ENCODE measurements at places on chromosomes 4 and X. TPM values are rescaled to one million over a fixed set of nuclear protein-coding genes. Genes with fewer than 3 reads are reported as not detected.

DNA sequence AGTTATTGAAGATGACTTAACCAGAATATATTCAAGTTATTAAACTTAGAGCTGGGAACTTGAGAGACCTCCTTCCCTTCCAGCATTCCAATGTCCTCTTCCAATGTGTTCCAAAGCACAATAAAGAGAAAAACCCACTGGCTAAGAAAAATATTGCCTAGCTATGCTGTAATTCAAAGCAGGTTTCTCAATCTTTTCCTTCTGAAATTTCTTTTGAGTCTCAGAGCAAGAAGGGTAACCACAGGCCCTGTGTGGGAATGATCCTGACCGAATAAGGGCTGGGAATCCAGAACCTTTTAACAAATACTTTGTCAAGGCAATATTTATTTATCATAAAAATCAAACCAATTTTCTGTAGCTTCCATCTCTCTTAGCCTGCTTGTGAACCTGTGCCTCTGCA is 150.7 kb upstream of the SFRP2 start:
- H3K4me1 ChIP-seq: no peaks in the 10 kb centered on the region
- H3K4me3 ChIP-seq: no peak overlapping the region
- no peak for DNase-seq
- H3K27me3 ChIP-seq: no peaks in the 10 kb centered on the region
- no peaks in the 10 kb centered on the region for H3K36me3 ChIP-seq

GRCh38 chr4:56627985-56628384 is 53.1 kb downstream of the HOPX start:
- H3K27me3 ChIP-seq: no peaks in the 10 kb centered on the region
- H3K4me3 ChIP-seq: no peak overlapping the region
- no peaks in the 10 kb centered on the region for H3K36me3 ChIP-seq
- no peaks in the 10 kb centered on the region for H3K4me1 ChIP-seq
- no peak overlapping the region for H3K27ac ChIP-seq

DNA sequence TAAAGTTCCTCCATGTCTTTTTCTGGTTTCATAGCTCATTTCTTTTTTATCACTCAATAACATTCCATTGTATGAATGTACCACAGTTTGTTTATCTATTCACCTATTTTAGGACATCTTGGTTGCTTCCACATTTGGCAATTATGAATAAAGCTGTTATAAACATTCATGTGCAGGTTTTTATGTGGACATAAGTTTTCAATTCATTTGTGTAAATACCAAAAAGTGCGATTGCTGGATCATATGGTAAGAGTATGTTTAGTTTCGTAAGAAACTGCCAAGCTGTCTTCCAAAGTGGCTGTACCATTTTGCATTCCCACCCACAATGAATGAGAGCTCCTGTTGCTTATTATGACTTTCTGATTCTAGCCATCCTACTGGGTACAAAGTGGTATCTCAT is 36.3 kb upstream of the ZFX start:
- H3K4me1 ChIP-seq: no peaks in the 10 kb centered on the region
- DNase-seq: no peak
- H3K27ac ChIP-seq: no peak overlapping the region
- no peak overlapping the region for H3K4me3 ChIP-seq
- no peaks in the 10 kb centered on the region for H3K36me3 ChIP-seq
- no peaks in the 10 kb centered on the region for H3K27me3 ChIP-seq

GRCh38 chr4:112735474-112735951 is 98.6 kb downstream of the LARP7 start:
- no peak overlapping the region for H3K27ac ChIP-seq
- no peak overlapping the region for H3K4me3 ChIP-seq
- H3K36me3 ChIP-seq: no peaks in the 10 kb centered on the region
- H3K4me1 ChIP-seq: no peaks in the 10 kb centered on the region
- no peak for DNase-seq
- H3K27me3 ChIP-seq: no peaks in the 10 kb centered on the region

KLHL34 gene
- not detected for total RNA-seq

NAP1L2 gene
- 5.9 TPM for total RNA-seq

EXOC1L gene
- total RNA-seq: not detected

DNA sequence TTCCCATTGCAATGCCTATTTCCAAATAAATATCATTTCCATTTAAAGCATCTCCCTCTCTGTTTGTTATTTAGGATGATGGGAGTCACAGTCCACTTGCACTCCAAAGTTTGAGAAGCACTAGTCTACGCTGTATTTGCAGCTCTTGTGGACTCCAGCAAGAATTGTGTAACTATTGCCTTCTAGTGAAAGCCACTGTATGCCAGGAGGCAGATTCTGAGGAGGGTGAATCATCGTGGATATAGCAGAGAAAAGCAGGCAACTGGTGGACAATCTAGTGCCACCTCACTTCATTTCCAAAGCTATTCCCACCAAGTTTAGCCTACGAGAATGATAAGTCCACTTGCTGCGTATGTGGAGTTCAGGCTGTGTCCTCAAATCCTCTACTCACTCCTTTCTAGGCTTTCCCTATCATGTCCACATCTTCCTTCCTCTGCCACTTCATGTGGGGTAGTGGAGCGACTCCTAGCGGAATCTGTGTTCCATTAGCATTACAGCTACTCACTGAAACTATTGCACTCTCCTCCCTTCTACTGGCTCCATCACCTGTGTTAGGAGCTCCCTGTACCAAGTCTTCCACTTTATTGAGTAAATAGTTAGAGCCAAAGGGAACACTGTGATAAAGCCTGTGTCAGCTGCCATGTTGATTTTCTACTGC is 501.8 kb upstream of the GALNT7 start:
- H3K27ac ChIP-seq: no peak overlapping the region
- H3K4me3 ChIP-seq: no peak overlapping the region
- no peaks in the 10 kb centered on the region for H3K36me3 ChIP-seq
- DNase-seq: no peak
- no peaks in the 10 kb centered on the region for H3K4me1 ChIP-seq

DNA sequence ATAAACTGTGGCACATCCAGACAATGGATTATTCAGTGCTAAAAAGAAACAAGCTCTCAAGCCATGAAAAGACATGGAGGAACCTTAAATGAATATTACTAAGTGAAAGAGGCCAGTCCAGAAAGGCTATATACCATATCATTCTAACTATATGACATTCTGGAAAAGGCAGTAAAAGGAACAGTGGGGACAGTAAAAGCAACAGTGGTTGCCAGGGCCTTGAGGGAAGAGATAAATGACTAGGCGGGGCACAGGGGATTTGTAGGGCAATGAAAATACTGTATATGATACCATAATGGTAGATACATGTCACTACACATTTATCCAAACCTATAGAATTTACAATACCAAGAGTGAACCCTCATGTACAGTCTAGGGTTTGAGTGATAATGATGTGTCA is 115.3 kb downstream of the ATP8A1 start:
- H3K36me3 ChIP-seq: no peaks in the 10 kb centered on the region
- no peak overlapping the region for H3K4me3 ChIP-seq
- H3K27ac ChIP-seq: no peak overlapping the region
- H3K4me1 ChIP-seq: no peaks in the 10 kb centered on the region

- no peak overlapping the region for H3K4me3 ChIP-seq
- H3K36me3 ChIP-seq: no peaks in the 10 kb centered on the region
- peaks cover 2% of the 10 kb centered on the region for H3K27me3 ChIP-seq
- no peak overlapping the region for H3K27ac ChIP-seq
Measured at GRCh38 chr4:82677327-82677726, 115.5 kb upstream of the TMEM150C start.

- no peak overlapping the region for H3K4me3 ChIP-seq
- DNase-seq: no peak
- no peak overlapping the region for H3K27ac ChIP-seq
- no peaks in the 10 kb centered on the region for H3K36me3 ChIP-seq
- H3K27me3 ChIP-seq: no peaks in the 10 kb centered on the region
- no peaks in the 10 kb centered on the region for H3K4me1 ChIP-seq
Measured at GRCh38 chr4:40675166-40675565, 45.5 kb upstream of the RBM47 start.

- no peak overlapping the region for H3K4me3 ChIP-seq
- peaks cover 17% of the 10 kb centered on the region for H3K4me1 ChIP-seq
- DNase-seq: no peak
- H3K27ac ChIP-seq: no peak overlapping the region
- H3K27me3 ChIP-seq: no peaks in the 10 kb centered on the region
Measured at GRCh38 chr4:3374667-3375066, 67.1 kb upstream of the HGFAC start.

GRCh38 chrX:107731831-107732502 is 43.6 kb downstream of the TSC22D3 start:
- peak overlapping the region; percentile 64 for H3K27ac ChIP-seq
- peaks cover 21% of the 10 kb centered on the region for H3K4me1 ChIP-seq
- H3K27me3 ChIP-seq: no peaks in the 10 kb centered on the region

DNA sequence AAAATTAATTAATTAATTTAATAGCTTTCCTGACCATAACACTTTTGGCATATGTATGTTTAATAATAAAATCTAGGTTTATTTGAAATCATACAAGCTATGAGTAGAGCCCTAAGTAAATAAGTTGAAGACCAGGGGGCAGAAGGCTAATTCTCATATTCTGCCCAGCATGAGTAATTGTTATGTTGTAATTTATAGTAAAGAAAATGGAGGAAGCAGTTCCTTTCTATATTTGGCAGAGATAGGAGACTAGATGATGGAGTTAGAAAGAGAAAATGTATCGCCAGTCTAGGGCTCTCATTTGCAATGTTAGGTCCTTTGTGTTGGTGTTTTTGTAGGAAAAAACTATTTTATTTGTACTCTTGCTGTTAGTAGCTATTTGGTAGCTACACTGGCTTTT is 89.1 kb downstream of the FNIP2 start:
- no peak overlapping the region for H3K4me3 ChIP-seq
- no peak overlapping the region for H3K27ac ChIP-seq
- no peaks in the 10 kb centered on the region for H3K27me3 ChIP-seq
- no peaks in the 10 kb centered on the region for H3K4me1 ChIP-seq

- H3K36me3 ChIP-seq: no peaks in the 10 kb centered on the region
- no peak overlapping the region for H3K4me3 ChIP-seq
- H3K27ac ChIP-seq: no peak overlapping the region
- no peaks in the 10 kb centered on the region for H3K27me3 ChIP-seq
- no peaks in the 10 kb centered on the region for H3K4me1 ChIP-seq
Measured at GRCh38 chr4:113996599-113997177, 17.2 kb upstream of the ARSJ start.

DNA sequence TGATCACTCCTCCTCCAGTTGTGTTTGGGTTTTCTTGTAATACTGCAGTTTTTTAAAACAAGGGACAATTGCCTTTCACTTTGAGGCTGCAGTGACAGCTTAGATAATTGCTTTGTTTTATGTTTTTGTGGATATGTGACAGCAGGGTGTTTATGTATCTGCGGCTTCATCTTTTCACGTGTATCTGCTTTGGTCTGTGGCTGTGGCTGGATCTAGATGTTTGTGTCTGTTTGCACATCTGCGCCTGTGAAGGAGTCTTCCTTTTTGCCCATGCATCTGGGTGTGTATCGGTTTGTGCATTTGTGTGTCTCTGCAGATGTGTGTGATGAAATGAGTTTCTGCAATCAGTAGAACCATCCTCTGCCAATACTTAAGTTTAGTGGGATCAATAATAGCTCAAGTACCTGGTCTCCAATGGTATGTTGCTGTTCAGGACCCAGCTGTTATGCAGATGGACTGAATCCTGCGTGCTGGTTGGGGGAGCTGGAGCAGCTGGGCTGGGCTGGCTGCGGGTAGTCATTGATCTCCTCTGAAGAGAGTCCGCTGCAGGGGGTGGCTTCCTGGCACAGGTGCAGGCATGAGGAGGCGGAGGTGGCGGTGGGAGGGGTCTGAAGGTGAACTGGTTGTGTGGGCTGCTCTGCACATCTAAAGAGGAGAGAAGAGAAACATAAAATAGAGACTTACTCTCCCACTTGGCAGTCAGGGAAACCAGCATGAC is 390.3 kb downstream of the SH2D1A start:
- H3K4me1 ChIP-seq: no peaks in the 10 kb centered on the region
- H3K27ac ChIP-seq: no peak overlapping the region
- no peak overlapping the region for H3K4me3 ChIP-seq
- DNase-seq: no peak
- H3K27me3 ChIP-seq: no peaks in the 10 kb centered on the region

GRCh38 chrX:106436691-106437090 is 175.1 kb upstream of the RADX start:
- H3K4me3 ChIP-seq: no peak overlapping the region
- no peaks in the 10 kb centered on the region for H3K4me1 ChIP-seq
- H3K27me3 ChIP-seq: no peaks in the 10 kb centered on the region

CXCL10 gene
- 1.2 TPM for total RNA-seq

DNA sequence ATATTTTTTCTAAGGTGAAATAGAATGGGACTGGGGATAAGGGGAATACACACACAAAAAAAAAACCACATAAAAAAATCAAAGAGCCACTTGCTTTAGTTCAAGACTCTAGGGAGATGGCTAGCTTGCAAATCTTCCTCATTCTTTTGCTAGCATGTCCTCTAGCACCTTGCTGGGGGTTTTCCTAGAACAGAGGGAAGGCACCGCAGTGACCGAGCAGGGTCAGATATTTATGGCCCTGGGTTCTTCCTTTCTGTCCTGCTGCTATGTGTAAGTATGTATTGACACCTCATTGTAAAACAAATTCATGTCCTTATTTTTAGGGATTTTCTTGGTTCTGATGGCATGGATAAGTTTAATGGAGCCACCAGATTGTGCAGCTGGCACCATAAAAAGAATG is 81.2 kb downstream of the SHISA3 start:
- DNase-seq: no peak
- H3K27me3 ChIP-seq: no peaks in the 10 kb centered on the region
- H3K4me1 ChIP-seq: no peaks in the 10 kb centered on the region

GRCh38 chr4:122224348-122224747 is 72.2 kb downstream of the BLTP1 start:
- no peak overlapping the region for H3K27ac ChIP-seq
- no peaks in the 10 kb centered on the region for H3K36me3 ChIP-seq
- no peak for DNase-seq
- H3K27me3 ChIP-seq: no peaks in the 10 kb centered on the region

DNA sequence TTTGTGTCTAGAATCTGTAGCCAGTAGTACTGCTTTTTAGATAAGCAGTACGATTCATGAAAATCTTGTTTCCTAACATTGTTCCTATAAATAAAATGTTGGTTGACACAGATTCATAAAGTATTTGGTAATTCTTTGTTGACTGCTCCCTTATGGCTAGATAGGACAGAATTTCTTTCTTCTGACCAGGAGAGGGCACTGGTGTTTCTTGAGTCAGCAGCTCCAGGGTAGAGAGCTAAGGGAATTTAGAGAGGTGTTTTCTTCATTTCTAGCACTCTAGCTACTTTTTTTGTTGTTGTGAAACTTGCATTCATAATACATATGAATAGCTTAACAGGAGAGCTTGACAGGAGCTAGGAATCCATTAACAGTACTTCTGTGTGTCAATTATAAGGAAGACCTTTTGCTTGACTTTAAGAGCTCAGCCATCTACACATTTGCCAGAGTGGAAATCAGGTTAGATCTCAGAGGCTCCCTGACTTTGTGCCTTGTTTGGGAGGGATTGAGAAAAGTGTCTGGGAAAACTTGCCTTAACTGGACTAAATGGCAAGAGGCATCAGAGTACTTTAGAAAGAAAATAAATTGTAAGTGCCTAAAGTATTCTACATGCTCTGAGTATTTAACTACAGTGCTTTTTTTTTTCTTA is 756.1 kb downstream of the SH3BGRL start:
- no peaks in the 10 kb centered on the region for H3K4me1 ChIP-seq
- H3K27me3 ChIP-seq: no peaks in the 10 kb centered on the region
- no peak overlapping the region for H3K4me3 ChIP-seq
